ENCODE measurements at places on chromosomes 2 and 18.

DNA sequence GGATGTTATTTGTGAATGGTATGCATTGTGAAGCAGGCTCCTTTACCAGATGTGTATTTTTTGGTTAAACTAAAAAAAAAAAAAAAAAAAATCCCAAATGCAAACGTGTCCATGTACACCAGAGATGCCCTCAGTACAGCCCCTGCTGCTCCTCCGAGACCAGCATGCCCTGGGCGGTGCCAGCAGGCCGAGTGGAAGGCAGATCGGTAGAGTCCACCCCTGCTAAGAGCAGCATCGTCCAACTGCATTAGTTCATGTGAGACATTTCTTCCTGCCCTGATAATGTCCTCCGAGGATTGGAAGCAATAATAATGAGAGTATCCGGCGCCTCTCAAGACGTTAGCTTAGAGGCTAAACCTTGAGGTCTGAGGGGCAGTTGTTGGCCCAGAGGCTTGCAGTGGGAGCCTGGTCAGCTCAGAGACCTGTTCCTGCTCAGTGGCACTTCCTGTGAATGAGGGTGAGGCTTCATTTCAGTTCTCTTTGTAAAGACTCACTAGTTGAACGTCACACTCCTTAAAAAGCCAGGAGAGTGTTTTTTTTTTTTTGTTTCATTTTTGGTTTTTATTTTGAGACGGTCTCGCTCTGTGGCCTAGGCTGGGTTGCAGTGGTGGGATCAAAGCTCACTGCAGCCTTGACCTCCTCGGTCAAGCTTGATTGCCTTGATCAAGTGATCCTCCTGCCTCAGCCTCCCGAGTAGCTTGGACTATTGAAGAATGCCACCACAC is 5.6 kb downstream of the SLC66A3 start:
- DNase-seq = no peak

GRCh38 chr2:190462611-190463010 is 54.5 kb downstream of the MFSD6 start:
- no peak for DNase-seq

DNA sequence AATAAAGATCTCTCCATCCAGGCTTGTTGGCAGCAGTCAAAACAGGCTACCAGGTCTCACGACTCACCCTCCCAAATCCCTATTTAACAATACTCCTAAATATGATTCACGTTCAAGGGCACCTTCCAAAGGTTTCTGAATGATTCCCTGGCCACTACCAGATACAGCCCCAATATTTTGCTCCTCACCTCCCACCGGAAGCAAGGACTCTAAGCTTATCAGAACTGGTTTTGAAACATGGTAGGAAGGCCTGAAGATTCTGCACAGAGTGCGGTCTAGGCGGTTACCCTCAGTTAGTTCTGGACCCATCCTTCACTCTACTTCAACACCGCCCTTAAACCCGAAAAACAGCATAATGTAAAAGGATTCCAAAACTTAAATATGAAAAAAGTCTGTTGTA is 5.2 kb downstream of the PPP4R1 start:
- no peak for DNase-seq

GRCh38 chr18:58761241-58761969 is 90.1 kb downstream of the MALT1 start:
- no peak for DNase-seq

DNA sequence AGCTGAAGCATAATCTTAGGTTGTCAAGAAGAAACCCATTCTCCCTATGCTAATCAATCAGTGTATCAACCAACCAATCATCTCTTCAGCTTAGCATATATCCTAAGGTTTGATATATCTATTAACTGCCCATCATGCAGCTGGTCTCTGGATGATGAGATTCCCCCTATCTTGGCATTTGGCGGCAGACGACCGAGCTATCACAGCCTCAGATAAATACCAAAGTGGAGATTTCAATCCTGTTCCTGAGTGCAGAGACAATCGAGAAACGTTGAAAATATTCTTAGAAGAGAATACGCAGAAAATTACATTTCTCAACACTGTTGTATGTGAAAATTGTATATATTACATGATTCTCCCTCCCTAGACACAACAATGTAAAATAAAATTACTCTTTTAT is 259.0 kb upstream of the SIX3 start:
- DNase-seq = no peak

GRCh38 chr18:45775743-45776142 is 49.7 kb upstream of the SIGLEC15 start:
- no peak for DNase-seq

GRCh38 chr2:11248-11941 is 34.9 kb downstream of the FAM110C start:
- DNase-seq = no peak

- no peak for DNase-seq
Observed at GRCh38 chr18:54880395-54881105, 52.3 kb downstream of the RAB27B start.

GRCh38 chr2:24642351-24642750 is 150.8 kb downstream of the PTRHD1 start:
- no peak for DNase-seq

DNA sequence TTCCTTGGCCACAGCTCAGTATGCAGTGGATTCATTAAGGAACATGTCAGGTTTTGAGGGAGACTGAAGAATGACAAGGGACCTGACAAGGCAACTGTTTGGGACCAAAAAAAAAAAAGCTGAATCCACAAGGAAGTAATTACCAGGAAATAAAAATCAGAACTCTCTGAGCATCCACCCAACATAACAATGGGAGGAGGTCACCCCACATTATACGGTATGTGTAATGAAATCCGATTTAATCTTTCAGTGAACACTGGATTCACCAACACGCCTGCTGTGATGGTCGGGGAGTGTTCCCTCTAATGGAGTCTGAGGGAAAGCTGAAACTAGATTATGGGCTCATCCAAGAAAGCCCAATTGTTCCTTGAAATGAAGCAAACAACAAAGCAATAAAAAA is 329.3 kb downstream of the ETAA1 start:
- DNase-seq = no peak

DNA sequence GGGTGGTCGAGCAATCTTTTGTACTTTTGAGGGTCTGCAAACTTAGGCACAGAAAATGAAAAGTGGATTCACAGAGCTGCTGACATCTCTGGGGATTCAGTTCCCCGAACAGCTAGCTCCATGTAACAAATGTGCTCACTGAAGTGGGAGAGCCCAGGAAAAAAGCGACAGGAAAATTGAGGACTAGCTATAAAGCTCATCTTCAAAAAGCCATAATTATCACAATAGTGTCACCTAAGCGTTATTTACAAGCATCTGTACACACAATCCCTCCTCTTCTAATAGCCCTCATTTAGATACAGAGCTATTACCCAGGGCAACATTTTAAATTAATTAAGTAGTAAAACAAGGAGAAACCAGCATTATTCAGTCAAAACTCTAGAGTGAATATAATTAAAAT is 36.1 kb downstream of the RNF152 start:
- DNase-seq = no peak

DNA sequence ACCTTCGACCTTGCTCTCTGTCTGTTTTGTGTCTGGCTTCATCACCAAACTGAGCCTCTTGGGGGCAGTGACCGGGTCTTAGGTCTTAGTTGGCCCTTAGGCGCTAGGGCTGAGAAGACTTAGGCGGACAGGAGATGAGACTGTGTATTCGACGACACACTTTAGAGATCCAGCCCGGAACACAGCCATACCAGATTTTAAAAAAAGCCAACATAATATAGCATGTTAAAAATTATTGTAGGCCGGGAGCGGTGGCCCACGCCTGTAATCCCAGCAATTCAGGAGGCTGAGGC is 9.5 kb upstream of the PROC start:
- no peak for DNase-seq

DNA sequence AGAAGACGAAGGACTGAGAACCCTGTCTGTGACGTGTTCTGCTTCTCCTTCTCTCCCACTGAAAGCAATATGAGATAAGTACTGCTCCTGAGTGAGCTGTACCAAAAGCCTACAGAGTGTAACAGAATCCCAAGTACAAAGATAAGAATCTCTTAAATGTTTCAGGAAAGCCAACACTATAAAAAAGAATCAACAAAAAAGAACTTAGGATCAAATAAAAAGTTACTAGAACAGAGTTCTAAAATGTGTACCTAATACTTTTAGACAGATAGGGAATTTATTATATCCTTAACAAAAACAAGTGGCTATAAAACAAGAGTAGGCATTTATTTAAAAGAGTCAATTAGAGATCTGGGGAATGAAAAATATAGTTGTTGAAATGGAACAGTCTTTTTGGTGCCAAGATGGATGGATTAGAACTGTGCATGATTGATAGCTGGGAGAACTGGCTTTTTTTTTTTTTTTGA is 49.0 kb downstream of the NCOA1 start:
- DNase-seq = no peak

DNA sequence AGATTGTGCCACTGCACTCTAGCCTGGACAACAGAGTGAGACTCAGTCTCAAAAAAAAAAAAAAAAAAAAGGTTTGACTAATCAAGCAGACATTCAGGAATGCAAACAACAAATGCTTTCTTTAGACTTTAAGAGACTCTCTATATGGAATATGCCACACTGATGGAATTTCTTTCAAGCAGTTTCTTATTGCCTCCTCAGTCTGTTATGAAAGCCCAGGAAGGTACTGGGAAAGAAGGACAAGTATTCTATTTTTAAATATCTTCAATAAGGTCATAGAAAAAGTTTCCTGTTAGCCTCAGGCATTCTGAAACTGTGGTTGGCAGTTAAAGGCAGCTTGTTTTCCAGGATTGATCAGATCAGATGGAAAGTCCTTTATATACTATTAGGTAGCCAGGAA is 241.6 kb downstream of the PIK3C3 start:
- no peak for DNase-seq

- no peak for DNase-seq
Observed at GRCh38 chr18:12258719-12259705, 4.9 kb downstream of the CIDEA start.

DNA sequence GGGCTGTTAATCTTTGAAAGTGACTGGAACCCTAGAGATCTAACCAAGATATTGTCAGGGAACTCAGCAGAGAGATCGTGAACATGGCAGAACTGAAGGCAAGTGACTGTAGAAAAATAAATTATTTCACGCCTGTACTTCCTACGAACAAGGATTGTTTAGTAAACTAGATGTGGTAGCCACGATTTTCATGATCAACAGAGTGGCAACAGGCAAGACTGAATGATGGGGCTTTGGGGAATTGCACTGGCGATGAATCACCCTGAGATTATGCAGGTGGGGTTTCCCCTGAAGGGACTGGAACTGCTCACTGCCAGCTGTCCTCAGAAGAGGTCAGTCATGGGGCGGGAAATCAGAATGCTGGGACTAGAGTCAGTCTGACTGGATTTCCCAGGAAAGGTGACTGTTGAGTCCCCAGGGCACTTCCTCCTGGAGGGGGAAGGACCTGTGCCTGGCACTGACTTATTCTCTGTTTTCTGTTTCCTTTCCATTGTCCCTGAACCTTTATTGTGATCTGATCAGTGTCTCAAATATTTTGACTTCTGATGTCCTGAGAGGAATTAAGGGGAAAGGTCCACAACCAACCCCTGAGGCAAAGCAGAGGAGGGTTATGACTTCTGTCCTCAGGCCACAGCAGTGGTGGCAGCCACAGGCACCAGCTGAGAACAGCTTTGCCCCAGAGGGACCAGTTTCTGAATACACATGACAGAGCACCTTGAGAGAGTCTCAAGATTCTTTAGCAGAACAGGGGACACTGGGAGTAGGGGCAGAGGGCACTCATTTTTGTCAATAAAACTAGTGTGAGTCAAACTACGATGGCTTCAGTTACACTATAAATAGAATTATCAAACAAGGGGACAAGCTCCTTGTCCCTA is 70.0 kb downstream of the NAB1 start:
- DNase-seq = peak; percentile 7

Measured in thoracic aorta (tissue), 2 donors.